ENCODE measurements at places on chromosomes 1 and 21.

GRCh38 chr1:20997602-20998224 lies 179.0 kb downstream of the EIF4G3 start:
- no peak for DNase-seq

DNA sequence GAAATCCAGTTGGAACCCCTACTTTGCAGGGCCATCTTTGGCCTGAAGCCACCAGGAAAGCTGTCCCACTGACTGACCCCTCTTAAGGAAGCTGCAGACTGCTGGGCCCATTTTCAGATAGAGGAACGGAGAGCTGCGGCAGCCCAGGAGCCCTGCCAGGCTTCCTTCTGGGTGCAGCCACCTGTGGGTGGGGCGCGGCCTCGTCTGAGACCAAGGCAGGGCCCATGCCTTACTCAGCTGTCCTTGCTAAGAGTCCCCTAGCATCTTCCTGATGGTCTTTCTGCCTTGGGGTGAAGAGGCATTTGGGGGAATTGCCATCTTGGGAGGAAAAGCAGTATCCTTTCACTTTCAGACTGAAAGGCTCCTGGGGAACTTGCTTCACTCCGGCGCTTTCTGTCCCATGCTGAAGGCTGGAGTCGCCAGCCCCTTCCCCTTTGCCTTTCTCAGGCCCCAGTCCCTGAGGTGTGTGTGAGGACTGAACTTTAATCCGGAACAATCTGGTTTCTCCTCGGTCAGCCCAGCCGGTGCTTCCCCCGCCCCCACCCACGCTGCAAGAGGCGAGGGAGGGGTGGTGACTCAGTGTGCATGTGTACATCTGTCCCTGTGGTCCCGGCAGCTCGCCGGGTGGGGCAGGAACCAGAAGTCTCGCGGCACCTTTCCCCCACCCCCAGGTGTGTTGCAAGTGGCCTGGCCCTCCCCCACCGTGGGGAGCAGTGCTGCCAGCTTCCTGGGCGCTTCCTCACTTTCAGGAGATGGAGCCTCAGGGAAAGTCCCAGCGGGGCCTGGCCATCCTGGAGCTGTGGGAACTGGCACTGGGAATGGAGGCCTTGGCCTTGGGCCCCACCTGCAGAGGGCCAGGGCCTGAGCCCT lies 5.1 kb downstream of the ZC3H12A start:
- peak; percentile 89 for DNase-seq

DNA sequence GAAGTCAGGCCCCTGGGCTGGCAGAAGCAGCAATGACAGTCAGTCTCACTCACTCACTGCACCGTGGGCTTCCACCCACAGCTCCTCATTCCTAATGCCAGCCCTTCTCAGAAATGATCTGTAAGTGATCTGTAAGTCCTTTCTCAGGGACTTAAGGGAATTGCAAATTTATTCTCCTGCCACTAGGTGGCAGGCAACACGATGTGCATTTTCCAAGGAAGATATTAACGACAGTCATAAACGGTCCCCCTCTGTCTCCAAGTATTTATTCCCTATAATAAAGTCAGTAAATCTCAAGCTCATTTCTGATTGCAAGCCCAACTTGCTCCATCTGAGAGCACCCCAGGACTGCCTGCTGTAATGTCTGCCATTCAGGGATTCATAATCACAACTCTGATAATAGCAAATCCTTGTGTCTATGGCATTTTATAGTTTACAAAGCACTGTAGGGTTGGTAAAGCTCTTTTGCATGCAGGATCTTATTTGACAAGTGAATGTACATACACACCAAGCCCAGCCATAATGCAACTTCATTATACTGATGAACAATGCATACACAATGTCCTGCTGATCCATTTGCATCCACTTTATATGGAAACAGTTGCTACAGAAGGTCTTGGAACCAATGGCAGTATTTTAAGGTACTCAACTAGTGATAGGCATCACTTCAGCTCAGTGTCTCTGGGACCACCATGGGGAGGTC lies 380.5 kb upstream of the CAMK1G start:
- no peak for DNase-seq

- no peak for DNase-seq
These were observed 94.9 kb downstream of the DYRK1A start for GRCh38 chr21:37461479-37461878.

DNA sequence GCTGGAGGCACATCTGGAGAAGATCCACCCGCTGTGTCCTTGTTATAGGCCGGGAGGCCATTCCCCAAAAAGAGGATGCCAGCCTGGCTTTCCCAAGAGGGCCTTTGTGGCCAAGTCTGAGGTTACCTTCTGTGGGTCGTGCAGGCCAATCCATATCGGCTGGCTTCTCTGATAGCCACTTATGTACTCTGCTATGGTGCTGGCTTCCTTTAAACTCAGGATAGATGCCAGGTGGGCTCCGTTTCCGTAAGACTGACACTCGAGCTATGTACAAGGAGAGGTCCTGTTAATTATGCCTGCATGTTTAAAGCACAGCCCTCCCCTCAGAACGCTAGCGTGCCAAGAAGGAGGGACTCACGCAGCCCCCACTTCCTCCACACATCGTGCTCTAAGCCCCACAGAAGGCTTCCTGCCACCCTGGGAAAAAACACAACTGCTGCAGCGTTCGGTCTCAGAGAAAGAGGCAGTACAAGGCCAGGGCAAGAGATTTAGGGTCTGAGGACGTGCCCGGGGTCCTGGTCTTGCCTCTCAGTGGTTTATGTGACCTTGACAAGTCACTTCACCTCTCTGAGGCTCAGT lies 11.6 kb downstream of the REG4 start:
- no peak for DNase-seq

DNA sequence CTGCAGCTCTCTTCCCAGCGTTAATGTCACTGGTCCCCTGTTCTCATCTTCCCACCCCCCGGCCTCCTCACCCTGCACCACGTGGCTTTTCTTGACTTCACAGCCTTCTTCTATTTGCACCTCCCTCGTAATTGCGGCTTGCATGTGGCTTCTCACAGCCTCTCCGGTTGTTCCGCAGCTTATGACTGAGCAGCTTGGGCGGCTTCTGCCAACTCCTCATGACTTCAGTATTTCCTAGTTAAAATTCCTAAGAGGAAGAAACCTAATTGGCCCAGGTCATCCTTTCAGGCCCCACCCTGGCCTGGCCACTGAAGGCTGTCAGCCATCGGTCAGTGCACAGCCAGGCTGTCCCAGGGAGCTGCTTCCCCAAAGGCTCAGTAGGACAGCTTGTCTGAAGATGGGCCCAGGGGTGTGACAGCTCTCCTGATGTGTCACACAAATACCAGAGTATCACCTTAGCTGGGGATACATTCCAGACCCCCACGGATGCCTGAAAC lies 8.6 kb upstream of the RERE start:
- no peak for DNase-seq

GRCh38 chr1:235892734-235893413 lies 26.2 kb upstream of the LYST start:
- no peak for DNase-seq

- no peak for DNase-seq
These were observed 22.6 kb upstream of the A3GALT2 start for GRCh38 chr1:33343539-33343938.

DNA sequence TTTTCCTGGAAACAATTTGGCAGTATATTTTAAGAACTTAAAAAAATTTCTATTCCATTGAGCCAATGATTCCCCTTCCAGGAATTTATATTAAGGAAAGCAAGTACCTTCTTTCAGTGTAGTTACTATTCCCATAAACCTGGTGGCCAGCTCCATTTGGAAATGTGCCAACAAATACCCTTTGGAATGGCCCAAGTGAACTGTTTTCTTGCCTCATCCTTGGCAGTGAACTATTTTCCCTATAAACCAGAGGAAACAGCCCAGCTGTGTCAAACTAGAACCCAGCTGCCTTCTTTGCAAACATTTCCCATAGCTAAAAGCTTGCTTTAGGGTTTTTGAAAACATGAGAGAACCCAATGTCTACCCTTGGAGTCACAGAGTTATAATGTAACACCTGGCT lies 496.9 kb downstream of the NEGR1 start:
- no peak for DNase-seq

GRCh38 chr21:25938658-25939395 lies 204.1 kb downstream of the GABPA start:
- DNase-seq, result no peak

DNA sequence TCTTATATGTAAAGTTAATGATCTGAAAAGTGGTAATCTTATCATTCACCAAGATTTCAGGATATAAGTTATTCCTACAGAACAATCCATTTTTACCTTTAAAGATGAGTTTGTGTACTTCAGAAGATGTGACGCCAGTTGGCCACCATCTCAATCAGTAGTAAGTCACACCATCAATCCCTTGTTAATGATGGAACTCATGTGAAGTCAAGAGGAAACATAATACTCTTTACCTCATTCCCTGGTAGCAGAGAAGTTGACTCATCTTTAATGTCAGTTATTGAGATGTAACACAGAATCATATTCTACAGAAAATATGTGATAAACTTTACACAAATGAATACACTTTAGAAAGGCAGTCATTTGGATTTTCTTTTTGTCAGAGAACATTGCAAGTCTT lies 38.2 kb downstream of the MRPL39 start:
- DNase-seq, result no peak

DNA sequence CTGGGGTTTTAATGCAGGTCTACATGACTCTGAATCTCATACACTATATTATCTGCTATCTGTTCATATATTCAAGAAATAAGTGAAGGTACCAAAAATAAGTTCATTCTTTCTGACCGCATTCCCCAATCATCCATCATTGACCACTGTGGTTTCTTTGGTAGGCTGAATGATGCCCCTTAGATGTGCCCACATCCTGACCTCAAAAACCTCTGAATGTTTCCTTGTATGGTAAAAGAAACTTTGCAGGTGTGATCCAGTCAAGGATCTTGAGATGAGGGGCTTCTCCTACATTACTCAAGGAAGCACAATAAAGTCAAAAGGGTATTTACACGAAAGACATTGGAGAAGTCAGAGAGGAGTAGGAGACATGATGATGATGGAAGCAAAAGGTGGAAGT lies 60.6 kb upstream of the LRRC8B start:
- DNase-seq, result no peak

GRCh38 chr1:27176954-27177353 lies 22.0 kb upstream of the SLC9A1 start:
- no peak for DNase-seq

GRCh38 chr1:153963030-153963849 lies at the start of gene SLC39A1:
TSS of gene SLC39A1 (minus strand) at chr1:153963537. CDS start at chr1:153962715, 822 bp downstream.
- DNase-seq, result peak; percentile 91

DNA sequence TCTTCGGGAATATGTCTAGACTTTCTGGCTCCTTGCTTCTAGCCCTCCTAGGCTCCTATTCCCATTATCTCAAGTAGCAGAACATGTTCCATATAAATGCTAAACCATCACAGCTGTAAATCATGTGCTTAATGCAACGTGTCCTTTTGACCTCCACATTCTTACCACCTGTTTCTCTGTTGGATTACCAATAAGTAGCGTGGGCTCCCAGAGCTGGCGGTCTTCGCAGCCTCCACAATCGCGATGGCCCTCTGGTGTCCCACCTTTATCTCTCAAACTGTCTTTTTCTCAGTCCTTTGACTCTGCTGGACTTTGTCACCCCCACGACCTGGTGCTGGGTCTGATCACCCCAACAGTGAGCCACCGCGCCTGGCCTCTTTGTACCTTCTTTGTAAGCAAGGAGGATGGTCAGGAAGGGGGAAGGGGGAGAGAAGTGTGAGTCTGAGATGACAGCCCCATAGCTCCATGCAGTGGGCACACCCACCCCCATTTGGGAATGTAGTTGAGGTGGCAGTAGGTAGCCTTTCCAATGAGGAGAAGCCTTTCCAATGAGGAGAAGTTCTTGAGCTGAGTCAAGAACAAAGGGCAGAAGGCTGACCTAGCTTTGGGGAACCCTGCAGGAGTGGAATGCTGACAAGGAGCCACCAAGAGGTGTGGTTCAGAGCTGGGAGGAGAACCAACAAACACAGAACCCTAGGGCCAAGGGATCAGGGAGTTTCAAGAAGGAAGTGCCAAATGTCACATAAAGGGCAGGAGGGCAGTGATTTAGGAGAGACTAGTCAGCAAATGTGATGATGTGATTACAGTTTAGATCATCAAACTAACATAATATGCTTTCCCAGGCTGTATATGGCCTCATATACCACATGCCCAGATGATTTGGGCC lies 14.2 kb downstream of the TRAF5 start:
- no peak for DNase-seq

- DNase-seq, result no peak
These were observed 79.8 kb downstream of the EPHB2 start for GRCh38 chr1:22790232-22791008.

- DNase-seq, result no peak
These were observed 3.9 kb downstream of the TMEM201 start for GRCh38 chr1:9592510-9593075.

- DNase-seq, result no peak
These were observed 46.2 kb upstream of the PALMD start for GRCh38 chr1:99599678-99600175.

GRCh38 chr21:39866093-39866492 lies 1.1 kb upstream of the PCP4 start:
- no peak for DNase-seq

GRCh38 chr1:1434824-1435105 lies 725 bp upstream of the VWA1 start:
- DNase-seq, result no peak

DNA sequence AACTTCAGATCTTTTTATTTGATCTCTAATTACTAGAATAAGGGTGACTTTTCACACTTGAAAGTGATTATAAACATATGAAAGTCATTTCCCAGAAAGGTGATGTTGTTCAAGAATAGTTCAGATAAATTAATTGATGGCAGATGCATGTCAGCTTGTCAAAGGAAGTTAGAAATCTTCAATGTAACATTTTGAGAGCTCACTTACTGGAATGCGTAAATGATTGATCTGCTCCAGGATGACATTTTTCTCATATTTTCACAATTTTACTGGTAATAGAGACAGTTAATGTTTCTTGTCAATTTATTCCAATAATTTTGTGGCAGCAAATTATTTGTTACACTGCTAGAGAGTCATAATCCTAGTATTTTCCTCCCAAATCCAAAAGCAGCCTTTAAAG lies 424.2 kb downstream of the PLA2G4A start:
- no peak for DNase-seq

DNA sequence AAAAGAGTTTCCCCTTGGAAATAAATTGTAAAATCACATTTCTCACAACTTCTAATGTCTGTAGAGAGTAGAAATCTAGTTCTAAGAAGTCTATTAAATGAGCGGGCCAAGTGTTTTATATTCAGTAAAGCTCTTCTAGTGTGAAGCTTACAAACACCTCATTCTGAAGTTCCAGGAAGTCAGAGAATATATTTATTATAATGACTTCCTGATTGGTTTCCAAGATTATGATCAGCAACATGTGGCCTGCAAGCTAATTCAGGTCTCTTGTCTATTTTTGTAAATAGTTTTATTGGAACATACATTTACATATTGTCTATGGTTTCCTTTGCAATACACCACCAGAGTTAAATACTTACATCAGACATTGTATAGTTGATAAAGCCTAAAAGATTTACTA lies 603.9 kb downstream of the AMY1C start:
- no peak for DNase-seq
